ENCODE measurements at places on chromosomes 3 and 15.

- no peak for DNase-seq
Measured at GRCh38 chr3:140341203-140341602, 336.7 kb upstream of the TRIM42 start.

DNA sequence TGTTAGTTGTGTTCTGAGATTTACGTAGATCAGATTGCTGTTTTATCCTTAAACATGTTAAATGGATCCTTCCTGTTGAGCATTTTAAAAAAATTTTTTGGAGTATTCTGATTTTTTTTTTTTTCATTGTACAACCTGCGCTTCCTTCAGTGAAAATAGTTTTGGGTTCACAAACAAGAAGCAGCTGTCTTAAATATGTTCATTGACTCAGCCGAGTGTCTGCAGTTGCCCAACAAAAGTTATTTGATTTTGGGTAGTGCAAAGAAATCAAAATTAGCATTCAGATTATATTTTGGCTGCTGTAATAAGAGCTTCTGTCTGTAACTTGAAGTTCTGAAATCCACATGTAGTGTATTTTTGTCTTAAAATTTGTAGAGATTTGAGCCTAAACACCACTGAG lies 148.2 kb downstream of the BBX start:
- no peak for DNase-seq

DNA sequence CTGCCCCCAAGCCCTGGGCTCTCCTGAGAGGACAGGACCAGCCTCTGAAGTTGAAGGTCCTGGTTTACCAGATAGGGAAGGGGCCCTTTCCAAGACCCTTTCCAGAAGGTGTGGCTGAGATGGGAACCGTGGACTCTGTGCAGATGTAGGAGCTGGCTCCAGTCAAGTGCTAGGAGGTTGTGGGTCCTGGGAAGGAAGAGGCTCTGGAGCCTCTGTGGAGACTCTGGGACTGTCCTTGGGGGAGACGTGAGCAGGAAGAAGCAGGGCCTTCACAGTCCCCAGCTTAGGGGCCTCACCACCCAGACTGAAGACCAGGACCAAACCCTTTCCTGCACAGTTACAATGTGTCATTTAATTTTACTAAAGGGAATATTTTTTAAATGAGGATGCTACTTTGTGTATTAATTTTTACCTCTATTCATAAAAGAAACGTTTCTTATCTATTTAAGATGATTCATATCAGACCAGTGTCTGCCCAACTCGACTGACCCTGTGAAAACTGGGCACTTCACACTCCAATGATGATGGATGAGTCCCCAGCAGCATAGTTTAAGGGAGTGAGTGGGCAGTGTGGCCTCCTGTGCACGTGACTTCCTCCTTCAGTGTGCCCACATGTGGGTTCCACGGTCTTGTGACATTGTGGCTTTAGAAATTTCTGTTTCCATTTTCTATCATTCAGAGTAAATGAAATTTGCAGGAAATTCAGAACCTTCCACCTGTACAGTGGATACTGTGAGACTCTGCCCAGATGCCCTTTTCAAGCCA lies 10.9 kb downstream of the CCR5AS start:
- no peak for DNase-seq

DNA sequence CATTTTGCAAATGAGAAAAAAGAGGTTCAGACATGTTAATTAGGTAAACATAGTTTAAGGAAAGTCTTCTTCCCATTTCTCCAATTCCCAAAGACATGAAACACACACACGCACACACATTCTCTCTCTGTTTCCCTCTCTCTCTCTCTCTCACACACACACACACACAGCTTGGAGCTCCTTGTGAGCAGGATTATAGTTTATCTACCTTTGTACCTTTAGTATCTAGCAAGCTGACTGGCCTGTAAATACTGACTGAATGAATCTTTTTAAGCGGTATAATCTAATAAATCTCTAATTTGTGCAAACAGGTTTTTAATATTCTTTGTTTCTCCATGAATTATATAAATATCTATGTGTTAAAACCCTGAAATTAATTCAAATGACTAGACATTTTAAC lies 73.3 kb downstream of the UACA start:
- no peak for DNase-seq

GRCh38 chr15:44295750-44296431 lies 7.4 kb downstream of the GOLM2 start:
- no peak for DNase-seq
